Activated T-cell treated with anti-CD3 and anti-CD28 coated beads, Interleukin-2, amount 50 U/mL, for 48 hours (primary cell): ENCODE measurements at places on chromosomes 6 and 20.

DNA sequence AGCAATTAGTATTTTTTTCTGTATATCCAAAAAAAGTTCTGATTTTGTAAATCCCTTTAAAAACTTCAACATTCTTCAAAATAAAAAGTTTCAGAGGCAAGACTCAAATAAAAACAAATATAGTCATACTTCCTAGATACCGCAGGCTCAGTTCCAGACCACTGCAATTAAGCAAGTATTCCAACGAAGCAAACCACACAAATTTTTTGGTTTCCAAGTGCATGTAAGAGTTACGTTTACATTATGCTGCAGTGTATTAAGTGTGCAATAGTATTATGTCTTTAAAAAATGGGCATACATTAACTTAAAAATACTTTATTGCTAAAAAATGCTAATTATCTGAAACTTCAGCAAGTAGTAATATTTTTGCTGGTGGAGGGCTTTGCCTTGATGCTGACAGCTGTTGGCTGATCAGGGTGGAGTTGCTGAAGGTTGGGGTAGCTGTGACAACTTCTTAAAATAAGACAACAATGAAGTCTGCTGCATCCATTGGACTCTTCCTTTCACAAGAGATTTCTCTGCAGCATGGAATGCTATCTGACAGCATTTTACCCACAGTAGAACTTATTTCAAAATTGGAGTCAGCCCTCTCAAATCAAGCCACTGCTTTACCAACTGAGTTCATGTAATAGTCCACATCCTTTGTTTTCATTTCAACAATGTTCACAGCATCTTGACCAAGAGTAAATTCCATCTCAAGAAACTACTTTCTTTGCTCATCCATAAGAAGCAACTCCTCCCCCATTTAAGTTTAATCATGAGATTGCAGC lies 46.0 kb downstream of the PHIP start:
- no peak for DNase-seq

DNA sequence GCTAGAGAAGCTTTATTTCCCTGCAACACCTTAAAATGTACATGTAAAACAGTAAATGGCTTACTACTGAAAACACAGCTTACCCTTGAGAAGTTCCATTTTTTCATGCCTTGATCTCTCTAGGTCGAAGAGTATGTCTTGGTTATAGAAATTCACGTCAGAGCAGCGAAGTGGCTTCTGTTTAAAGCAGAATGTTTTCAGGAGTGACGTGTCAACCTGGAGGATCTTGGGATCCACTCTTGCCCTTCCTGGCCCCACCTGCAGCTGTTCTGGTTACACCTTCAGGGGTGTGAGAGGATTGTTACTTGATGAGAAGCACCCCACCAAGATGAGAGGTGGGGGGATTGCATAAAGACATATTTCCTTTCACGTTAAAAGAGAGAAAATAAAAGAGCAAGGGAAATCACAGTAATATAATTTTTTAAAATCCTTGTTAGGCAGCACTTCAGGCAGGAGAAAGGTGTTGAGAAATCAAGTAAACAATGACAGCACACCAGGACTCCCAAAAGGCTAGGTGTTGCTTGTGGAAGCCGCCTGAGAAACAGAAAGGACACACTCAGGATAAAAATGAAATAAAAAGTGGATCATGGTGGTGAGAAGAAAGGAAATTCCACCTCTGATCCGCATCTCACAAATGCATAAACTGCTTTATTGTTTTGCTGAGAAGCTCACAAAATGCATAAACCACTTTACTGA lies 149.7 kb downstream of the UNC5CL start:
- no peak for DNase-seq

- no peak for DNase-seq
These were observed 7.2 kb upstream of the HDAC2 start for GRCh38 chr6:113978084-113978675.

GRCh38 chr6:41464481-41464880 lies 81.7 kb upstream of the FOXP4 start:
- DNase-seq: no peak

DNA sequence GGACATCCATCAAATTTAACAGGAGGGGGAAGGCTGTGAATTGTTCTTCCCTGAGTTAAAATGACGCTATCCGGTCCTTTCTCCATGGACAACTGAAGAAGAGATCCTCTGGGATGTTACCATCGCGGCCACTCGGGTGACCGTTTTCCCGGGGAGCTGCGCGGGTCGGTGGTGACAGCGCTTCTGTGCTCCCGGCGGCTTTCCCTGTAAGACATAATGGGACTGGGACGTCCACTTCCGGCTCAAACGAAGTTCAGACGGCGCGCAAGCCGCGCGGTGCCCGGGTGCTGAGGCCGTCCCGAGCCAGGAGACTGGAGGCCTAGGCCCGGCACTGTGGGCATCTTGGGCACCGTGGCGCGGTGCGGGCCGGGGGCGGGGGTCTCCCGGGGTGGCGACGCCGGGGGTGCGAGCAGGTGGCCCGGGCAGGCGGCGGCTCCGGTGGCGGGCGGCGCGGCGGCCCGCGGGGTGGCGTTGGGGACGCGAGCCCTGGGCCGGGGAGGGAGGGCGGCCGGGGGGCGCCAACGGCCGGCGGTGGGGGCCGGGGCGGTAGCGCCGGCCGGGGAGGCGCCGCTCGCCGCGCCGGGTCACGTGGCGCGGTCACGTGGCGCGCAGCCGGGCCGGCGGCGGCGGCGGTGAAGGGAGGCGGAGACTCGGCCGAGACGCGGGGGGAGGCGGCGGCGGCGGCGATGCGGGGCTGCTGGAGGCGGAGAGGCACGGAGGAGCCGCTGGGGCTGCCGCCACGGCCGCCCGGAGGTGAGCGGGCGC lies 63.6 kb downstream of the GTF2H5 start:
- DNase-seq: peak; percentile 67

GRCh38 chr6:118565311-118565960 lies 17.3 kb downstream of the PLN start:
- DNase-seq: no peak

GRCh38 chr6:53715434-53715833 lies 49.9 kb upstream of the KLHL31 start:
- DNase-seq: no peak

DNA sequence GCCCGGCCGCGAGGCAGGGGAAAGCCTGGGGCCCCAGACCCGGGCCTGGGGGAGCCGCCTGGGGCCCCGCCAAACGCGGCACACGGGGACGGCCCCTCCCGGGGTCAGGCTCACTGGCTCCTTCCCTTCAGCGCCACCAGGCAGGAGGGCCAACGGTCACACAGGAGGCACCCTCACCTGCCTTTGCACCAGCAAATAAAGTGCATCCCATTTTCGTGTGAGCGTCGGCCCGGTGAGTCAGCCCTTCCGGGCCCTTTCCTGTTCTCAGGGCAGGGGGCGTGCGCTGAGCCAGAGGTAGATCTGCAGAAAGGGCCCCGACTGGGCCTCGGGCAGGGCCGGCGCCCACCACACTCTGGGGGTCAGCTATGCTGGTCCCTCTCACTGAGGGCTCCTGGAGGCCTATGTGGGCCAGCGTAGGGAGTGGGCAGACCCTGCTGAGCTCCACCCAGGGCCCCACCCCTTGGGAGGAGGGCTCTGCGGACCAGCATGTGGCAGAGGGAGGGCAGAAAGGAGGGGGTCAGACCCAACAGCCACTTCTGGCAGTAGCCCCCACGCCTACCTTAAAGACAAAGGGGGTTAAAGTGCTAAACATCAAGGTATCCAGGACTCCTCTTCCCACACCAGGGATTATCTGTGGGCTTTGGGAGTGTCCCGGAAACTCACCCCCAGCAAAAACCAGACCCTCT lies 931 bp upstream of the UCKL1 start:
- DNase-seq: peak; percentile 87

DNA sequence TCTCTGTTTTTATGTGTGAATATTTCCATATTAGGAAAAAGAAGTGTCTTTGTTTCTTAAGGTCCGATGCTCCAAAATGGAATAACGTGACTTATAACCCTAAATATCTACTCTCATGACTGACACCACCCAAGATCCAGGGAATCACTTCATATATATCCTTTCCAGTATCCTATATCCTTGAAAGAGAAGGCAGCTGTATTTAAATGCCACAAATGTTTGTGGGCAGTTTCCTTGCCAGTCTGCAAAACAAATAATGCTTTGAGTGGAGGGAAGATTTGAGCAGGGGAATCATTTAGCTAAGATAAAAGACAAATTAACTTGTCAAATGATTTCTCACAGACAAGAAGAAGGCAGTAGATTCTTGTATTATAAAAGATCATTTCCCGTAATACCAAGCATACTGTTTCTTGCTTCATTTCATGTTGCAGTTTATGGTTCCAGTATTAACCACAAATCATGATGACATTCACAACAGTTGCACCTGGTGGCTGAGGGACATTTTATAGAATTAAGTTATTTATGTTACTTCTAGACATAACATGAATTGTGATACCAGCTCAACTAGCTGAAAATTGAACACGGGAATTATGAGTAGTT lies 30.0 kb upstream of the FABP7 start:
- no peak for DNase-seq

GRCh38 chr6:73560853-73561407 lies 40.1 kb upstream of the EEF1A1 start:
- no peak for DNase-seq

DNA sequence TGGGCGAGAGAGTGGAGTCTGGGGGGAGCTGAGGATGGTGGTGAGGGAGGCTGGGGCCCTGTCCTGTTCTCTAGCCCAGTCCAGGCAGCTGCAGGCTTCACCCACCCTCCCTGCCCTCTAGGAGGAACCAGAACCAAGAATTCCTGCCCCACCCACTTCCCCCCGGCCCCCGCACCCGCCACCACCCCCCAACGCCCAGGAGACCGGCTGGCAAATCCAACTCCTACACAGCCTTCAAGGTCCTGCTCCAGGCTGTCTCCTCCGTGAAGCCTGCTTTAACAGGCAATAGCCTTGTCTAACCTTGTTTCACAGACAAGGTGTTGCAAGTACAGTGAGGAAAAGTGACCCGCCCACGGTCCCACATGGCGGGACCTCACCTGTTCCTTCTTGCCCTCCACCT lies 2.4 kb downstream of the SPDEF start:
- no peak for DNase-seq

DNA sequence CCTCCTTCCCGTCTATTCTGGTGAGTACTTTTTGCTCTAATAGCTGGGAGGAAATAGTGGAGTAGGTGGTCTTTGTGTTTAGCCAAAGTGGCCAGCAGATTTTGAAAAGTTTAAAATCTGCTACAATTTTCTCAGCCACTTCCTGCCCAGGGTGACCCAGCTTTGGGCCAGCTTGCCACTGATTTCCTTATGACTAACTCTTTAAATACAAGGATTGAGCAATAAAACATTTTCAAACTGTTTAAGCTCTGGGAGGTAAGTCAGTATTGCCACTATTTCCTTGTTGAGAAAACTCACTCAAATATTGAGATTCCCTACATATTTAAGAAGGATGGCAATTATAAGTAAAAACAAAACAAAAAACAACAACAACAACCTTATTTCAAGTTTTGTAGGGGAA lies 54.5 kb downstream of the TRMT11 start:
- no peak for DNase-seq

- DNase-seq: no peak
These were observed 29.8 kb downstream of the SMPDL3A start for GRCh38 chr6:122818866-122819265.

DNA sequence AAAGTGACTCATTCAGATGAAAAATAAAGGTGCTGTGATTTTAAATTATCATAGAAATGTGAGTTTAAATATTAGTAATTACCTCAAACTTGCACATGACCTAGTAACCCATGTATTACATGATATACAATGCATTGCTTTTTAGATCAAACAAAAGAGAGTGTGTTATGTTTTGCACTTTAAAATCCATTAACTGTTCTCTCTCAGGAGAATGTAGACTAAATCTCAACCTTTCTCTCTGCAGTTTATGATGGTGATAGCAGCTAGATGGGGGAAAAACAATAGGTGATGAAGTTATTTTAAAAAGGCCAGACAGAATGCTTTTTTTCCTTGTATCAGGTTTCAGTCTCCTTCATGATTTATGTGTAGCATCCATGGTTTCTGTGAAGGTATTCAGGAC lies 404.4 kb upstream of the RNF217 start:
- DNase-seq: no peak
